ENCODE measurements at places on chromosomes 5 and 9.
A peak's percentile ranks its signal among the peaks of the same experiment; 100 is the strongest.

- DNase-seq: no peak
Observed at GRCh38 chr5:93665648-93666047, 75.8 kb downstream of the POU5F2 start.

GRCh38 chr9:123081824-123082223 lies 48.4 kb downstream of the GPR21 start:
- DNase-seq: peak; percentile 45

GRCh38 chr9:84600739-84601138 lies 68.8 kb upstream of the NTRK2 start:
- DNase-seq: no peak

- DNase-seq: no peak
Observed at GRCh38 chr5:10595672-10596309, 31.9 kb downstream of the ANKRD33B start.

DNA sequence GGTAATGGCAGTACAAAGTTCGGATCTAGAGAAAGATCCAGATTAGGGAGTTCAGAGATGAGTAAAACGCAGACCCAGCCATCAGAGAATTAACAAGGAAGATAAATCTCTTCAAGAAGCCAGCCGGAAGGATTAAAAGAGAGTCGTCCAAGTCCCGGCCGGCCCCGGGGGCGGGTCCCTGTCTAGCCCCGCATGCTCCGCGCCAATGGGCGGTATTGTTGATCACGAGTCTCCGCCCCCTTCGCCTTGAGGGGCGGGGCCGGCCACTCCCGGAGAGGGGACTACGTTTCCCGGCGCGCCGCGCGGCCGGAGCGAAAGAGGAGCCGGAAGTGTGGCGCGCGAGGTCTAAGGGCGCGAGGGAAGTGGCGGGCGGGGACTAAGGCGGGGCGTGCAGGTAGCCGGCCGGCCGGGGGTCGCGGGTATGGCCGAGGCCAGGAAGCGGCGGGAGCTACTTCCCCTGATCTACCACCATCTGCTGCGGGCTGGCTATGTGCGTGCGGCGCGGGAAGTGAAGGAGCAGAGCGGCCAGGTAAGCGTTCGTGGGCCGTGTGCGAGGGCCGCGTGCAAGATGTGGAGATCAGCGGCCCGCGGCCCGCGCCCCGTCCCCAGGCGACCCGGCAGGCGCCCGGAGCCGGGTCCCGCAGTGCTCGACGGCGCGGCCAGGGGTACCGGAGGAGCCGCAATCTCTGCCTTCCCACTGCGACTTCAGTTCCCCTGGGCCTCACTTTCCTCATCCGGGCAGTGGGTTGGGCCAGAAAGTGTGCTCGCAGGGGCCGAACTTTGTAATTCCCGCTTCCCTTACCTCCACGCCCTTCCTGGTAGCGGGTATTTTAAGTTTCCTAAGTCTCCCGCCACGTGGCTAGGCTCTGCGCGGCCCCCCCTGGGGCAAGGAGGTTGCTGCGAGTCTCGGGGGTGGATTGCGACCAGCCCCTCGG lies at the start of gene TCOF1:
TSS of gene TCOF1 (plus strand) at position 372 of the 935 bp plus-strand sequence. CDS start at position 422, 50 bp downstream.
- DNase-seq: peak; percentile 97

DNA sequence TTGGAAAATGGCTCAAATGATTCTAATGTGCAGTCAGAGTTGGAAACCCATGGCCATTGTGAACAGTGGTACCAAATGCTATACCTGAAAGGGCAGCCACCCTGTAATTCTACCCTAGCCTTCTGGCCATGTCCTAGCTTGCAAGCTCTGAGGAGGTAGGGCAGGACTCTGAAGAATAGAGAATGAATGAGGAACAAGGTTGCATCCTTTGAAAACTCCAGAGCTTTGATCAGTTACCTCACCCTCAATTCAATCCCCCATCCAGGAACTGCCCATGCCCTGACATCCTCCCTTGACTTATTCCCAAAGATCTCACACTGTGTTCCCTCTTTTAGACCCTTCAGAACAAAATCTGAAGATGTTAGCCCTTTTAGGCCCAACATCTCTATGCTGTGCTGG lies 17.8 kb upstream of the ERMP1 start:
- DNase-seq: no peak

GRCh38 chr9:111076519-111076918 lies 38.2 kb upstream of the LPAR1 start:
- DNase-seq: no peak

GRCh38 chr5:97087138-97087537 lies 55.3 kb downstream of the LIX1 start:
- DNase-seq: peak; percentile 37

- DNase-seq: no peak
Observed at GRCh38 chr9:109584205-109584604, 86.1 kb upstream of the PTPN3 start.

GRCh38 chr5:622359-622758 lies 10.2 kb downstream of the CEP72 start:
- DNase-seq: no peak

DNA sequence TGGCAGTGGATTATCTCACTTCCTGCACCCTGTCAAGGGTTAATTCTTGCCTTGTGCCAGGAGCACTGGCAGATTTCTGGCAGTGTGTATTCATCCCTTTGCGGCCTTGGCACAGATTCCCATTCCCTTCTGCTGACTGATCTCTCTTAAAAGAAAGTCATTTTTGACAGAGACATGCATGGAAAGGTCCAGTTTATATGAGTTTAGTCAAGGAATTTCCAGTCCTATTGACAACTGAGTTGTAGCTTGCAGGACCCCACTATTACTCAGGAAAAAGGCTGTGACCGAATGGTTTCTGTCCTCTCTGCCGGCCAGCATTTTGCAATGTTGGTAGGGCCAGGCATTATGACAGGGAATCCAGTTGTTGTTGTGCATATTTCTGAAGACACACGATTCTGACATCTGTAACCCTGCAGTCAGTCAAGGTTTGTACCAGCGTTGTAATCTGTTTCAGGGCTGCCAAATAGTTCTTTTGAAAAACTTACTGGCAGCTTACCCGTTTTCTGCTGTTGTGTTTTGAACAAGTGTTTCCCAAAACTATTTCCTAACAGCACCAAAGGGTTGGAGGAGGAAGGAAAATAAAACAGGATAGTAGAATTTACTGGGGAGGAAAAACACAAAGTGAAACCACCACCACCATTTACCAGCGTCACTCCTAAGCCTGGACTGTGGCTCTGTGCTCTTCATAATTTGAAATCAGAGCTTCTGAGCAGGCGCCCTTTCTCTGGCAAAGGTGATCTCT lies 243.4 kb upstream of the KLF4 start:
- no peak for DNase-seq

- no peak for DNase-seq
Observed at GRCh38 chr9:127211983-127212382, 52.6 kb upstream of the GARNL3 start.

DNA sequence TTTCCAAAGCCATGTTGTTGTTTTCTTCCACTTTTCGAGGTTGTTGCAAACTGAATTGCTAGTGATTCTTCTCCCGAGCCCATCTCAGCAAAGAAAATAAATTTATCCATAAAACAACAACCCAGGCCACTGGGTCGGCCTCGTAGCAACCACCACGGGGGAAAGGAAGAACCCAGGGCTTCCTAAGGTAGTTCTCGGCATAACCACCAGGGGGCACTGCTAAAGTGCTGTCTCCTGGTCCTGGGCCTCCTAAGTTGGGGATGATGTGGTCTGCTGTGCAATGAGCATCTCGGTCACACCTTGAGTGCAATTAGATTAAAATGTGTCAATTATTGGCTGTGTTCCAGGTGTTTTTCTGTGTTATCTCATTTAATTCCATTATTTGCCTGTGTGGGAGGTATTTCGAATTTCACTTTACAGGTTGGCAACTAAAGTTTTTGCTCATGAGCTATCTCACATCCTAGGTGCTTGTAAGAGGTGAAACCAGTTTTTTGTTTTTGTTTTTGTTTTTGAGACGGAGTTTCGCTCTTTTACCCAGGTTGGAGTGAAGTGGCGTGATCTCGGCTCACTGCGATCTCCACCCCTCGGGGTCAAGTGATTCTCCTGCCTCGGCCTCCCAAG lies 102.8 kb upstream of the DAP start:
- peak; percentile 26 for DNase-seq

DNA sequence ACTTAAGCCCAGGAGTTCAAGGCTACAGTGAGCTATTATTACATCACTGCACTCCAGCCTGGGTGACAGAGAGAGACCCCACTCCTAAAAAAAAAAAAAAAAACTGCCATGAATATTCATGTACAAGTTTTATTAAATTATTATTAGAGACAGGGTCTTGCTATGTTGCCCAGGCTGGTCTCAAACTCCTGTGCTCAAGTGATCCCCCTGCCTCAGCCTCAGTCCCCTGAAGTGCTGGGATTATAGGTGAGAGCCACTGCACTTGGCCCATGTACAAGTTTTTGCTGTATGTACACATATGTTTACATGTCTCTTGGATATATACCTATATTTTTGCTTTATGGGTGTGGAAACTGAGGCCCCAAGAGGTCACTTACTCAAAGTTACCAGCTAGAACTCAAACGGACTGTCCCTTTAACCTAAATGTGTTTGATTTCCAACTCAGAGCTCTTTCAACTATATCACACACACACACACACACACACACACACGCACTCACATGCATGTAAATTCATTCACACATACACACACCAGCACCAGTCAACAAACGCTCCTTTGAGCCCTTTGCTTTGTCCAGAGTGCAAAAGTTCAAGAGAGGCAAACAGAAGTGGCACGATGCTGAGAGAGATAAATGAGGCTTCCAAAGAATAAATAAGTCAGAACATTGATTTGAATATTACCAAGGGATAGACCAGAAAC lies 42.3 kb upstream of the STRBP start:
- DNase-seq: no peak

- DNase-seq: no peak
Observed at GRCh38 chr9:124869466-124869985, 7.6 kb downstream of the ARPC5L start.

GRCh38 chr5:118789366-118789765 lies 199.0 kb downstream of the DTWD2 start:
- DNase-seq: no peak

DNA sequence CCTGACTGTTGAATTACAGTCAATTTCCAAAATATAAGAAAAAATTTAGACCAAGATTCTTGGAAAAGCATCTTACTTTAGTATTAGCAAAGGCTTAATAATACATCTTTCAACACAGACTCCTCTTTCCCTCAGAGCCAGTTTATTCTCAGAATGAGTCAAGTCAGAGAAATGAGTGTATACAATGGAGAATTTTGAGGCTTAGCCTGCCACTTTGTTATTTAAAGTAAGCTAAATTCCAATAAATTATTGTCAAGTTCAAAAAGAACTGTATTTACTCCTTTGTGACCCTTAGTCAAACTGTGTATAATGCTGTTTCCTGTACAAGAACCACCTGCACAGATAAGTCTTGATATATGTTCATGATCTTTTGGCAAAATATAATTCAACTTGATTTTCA lies 428.5 kb upstream of the ITGA1 start:
- no peak for DNase-seq

- DNase-seq: no peak
Observed at GRCh38 chr5:156835905-156836304, 14.2 kb upstream of the PPP1R2B start.

DNA sequence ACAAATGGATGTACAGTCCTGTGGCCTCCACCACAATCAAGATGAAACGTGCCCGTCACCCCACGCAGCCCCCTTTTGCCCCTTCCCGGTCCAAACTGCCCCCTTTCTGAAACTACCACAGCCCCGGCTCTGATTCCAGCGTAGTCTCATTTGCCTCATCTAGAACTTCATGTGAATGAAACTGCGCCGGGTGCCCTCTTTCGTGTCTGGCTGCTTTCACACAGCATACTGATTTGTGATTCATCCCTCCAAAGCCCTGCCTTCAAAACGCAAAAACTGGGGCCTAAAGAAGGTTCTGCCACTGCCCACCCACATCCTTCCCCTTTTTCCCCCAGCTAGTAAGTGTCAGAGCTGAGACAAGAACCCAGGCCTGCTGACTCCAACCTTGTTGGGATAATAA lies 31.5 kb upstream of the NCS1 start:
- no peak for DNase-seq

DNA sequence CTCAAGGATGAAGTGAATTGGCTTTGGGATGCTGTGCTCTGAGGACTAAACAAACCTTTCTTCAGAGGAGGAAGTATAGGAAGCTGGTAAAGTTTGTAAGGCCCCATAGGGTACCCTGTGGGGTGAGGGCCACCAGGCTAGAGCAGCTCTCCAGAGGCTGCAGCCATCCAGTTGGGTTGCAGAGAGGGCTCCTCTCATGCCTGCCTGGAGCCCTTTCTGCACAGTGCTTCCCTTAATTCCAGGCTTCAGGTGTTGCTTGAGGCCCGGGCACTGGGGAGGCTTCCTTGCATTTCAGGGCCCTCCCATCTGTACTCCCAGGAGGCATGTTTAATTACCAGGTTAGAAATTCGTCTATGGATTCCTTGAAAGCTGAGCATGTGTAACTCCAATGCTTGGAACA lies 95.3 kb upstream of the FSTL4 start:
- DNase-seq: no peak

DNA sequence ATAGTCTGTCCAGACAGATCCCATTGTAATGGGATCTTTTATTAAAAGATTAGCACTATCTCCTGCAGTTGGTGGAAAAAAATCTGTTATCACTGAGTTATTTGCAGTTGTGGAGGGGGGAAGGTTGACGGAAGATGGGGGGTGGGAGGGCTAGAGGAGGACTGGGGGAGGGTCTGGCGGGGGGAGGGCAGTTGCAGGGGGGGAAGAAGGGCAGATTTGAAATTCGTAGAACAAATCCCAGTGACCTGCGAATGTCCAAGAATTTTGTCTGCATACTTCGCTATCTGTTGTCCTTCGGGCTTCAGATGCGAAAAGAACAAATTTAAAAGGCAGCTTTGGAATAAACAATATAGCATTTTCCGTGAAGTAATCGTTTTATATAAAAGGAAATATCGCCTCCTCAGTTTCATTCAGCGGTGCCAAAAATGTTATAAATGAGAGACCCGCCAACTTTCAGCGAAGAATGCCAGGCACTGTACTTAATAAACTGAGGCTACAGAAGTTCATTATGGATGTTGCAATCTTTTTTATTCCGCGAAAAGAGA lies 1.3 kb upstream of the FST start:
- no peak for DNase-seq

DNA sequence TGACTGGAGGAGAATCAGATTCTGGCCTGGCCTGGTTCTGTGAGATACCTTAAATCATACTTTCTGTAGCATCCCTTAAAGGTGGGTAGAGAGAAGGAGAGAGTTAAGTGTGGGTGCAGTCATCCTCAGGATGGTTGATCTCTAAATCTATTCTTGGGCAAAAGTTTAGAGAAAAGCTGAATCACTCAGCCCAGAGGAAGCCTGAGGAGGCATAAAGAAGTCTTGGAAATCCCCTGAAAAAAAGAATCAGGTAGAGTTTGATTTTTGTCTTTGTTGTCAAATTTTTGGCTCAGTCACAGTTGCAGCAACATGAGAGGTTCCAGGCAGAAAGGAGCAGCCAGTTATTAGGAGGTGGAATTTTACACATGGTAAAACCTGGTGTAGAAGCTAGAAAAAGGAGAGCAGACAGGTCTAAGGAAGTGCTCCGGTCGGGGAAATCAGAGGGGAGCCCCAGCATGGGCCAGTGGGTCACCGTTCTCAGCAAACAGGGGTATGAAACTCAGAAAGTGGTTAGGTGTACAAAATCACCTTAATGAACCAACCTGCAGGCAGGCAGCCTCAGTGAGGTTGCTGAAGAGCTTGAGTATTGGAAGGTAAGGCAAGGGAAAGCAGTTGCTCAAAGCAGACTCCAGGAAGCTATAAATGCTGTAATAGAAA lies 116.2 kb upstream of the CNTLN start:
- no peak for DNase-seq

GRCh38 chr9:100521282-100521681 lies 48.3 kb downstream of the TMEFF1 start:
- DNase-seq: no peak
